ENCODE measurements at places on chromosomes 7 and 10.

GRCh38 chr10:79980711-79981110, 31.8 kb upstream of the SFTPD start:
- no peak for DNase-seq

DNA sequence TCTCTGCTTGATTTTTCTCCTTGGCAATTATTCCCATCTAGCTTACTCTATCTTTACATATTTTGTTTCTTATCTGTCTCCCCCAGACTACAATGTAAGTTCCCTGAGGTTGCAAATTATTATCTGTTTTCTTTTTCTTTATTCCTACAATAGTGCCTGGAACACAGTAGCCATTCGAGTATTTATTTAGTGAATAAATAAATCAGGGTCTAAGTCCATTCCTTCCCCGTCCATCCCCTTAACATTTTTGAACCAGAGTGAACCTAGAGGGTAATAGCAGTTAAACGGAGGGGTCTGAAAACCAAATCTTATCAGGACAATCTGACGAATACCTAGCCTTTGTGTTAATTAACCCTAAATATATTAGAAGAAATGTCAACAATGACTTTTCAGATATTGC, 252.8 kb upstream of the YAE1 start:
- DNase-seq = no peak

DNA sequence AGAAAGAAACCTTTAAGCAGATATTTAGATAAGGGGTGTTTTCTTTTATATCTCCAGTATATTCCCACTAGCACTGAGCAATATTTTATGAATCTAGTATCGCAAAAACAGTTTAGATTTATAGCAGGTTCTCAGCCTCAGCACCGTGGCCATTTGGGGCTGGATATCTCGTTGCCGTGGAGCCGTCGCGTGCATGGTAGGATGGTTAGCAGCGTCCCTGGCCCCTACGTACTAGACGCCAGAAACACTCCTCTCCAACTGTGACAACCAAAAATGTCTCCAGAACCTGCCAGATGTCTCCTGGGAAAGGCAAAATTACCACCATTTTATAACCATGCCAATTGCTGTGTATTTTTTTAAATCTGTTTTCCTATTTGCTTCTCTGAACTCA, 172.9 kb downstream of the CACNB2 start:
- no peak for DNase-seq

GRCh38 chr10:22612318-22612717, 102.1 kb downstream of the PIP4K2A start:
- DNase-seq = no peak
